ENCODE measurements at places on chromosomes 11 and 22.

GRCh38 chr22:38317995-38318715 is 922 bp upstream of the CSNK1E start:
- no peak for DNase-seq

GRCh38 chr11:131867457-131868257 is 497.2 kb downstream of the NTM start:
- peak; percentile 84 for DNase-seq

DNA sequence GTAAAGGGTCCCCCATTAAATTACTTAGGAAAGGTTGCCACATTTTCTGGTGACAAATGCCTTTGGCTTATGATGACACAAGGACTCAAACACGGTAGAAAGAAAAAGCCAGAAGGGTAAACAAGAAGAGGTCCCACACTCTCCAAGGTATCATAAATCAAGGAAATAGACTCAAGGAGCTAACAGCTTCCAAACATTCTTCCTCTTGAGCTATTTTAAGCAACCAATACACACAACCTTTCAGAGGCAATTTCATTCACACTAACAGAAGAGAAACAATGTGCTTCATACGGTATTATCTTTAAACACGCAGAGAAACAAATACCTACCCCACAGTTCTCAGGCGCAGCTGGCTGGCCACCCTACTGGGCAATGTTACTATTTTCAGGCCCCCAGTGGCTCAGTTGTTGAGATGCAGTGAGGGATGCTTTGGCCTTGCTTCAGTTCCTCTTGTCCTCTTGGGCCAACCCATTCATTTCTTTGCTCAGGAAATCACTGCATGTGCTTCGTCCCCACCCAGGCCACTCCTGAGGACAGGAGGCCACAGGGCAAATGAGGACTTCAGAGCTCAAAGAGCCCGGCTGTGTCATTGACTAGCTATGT is 15.8 kb downstream of the ABTB2 start:
- DNase-seq: no peak

- DNase-seq: no peak
Observed at GRCh38 chr22:47534804-47535410, 772.5 kb downstream of the TBC1D22A start.

GRCh38 chr11:15112131-15112541 is 2.6 kb upstream of the INSC start:
- no peak for DNase-seq

DNA sequence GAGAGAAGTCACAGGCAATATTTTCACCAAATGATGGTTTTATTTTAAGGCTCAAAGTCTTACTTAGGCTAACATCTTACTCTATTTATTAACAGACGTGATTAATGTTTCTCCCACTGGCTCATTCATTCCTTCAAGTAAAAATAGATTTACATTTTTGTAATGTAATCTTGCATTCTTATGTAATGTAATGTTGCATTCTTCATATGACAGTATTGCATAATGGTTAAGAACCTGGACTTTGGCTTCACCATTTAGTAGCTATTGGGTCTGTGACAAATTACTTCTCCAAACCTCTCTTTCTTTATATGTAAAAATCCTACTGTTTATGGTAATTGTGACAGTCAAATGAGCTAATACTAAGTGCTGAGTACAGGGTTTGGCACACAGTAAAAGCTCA is 3.3 kb upstream of the DIXDC1 start:
- DNase-seq: no peak

GRCh38 chr22:37862570-37863325 is 13.5 kb downstream of the EIF3L start:
- DNase-seq: no peak

DNA sequence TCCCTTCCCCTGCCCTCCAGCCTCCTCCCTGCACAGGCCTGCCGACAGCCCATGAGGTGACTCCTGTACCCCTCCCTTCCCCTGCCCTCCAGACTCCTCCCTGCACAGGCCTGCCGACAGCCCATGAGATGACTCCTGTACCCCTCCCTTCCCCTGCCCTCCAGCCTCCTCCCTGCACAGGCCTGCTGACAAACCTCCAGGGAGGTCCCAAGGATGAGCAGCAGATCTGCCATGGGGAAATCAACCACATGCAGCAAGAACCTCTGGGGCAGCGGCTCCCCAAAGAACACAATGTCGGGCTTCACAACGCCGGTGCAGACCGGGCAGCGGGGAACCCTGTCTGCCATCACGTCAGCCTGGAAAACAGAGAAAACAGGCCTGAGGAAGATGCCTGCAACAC is 12.3 kb downstream of the SIRT3 start:
- DNase-seq: no peak

DNA sequence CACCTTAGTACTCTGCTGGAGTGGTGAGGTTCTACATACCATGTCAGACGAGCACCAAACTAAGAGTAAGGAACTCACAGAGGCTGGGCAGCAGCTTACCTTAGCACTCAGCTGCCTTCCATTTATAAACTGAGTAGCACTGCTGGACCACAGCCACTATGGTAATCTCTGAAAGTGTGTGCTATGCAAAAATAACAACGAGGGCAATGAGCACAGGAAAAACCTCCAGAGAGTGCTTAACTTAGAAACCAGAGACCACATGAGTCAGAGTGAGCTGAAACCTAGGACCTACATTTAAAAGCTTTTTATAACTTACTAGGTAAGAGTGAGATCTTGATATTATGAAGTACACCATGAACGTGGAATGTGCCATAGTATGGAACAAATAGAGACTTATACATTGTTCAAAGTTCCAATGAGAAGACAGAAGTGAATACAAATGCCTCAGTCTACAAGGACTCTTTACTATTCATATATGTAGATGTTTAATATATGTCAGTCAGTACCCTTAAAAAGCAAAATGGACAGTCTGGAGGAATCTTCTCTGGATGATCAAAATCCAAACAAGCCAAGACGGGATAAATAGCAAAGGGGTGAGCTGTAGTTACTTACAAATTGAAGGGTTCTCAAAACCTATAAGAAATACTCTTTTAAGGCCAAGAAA is 17.2 kb upstream of the CD59 start:
- DNase-seq: no peak

- no peak for DNase-seq
Observed at GRCh38 chr11:30772908-30773307, 186.8 kb upstream of the MPPED2 start.

DNA sequence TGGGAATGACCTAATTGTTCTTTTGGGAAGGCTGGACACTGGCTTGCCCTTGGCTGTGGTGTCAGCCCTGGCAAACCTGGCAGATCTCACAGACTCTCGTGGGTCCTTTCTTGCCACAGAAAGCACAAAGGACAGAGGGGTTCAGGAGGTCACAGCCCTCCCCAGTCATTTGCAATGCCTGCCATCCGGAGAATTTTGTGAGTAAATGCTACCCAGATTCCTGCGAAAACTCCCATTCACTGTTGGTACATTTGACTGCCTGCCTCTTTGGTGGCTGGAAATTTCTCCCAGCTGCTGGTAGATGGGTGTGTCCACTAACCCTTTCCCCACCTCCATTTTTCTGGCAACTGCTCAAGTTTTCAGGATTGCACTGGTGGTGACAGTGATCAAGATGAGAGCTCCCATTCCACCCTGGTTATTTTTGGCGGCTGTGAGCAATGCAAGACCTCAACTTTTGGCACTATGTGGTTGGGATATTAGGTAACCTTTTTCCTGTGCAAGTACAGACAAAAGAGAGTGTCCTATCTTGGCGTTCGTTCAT is 155.7 kb downstream of the NAV2 start:
- no peak for DNase-seq

GRCh38 chr22:27962268-27963044 is 43.4 kb upstream of the PITPNB start:
- DNase-seq: no peak

- no peak for DNase-seq
Observed at GRCh38 chr11:8566613-8567210, 27.3 kb downstream of the STK33 start.

- DNase-seq: no peak
Observed at GRCh38 chr11:74005721-74006517, 3.0 kb downstream of the UCP3 start.

DNA sequence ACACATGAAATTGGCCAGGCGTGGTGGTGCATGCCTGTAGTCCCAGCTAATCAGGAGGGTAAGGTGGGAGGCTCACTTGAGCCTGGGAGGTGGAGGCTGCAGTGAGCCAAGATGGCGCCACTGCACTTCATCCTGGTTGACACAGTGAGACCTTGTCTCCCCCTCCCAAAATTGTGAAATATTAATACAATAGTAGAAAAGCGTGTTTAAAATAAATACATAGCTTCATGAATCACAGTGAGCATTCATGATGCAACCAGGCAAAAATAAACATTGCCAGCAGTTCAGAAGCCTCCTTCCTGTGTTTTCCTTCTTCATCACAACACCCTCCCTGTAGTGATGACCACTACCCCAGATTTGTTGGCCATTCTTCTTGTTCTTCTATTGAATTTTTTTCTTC is 4.3 kb upstream of the TEAD1 start:
- no peak for DNase-seq

DNA sequence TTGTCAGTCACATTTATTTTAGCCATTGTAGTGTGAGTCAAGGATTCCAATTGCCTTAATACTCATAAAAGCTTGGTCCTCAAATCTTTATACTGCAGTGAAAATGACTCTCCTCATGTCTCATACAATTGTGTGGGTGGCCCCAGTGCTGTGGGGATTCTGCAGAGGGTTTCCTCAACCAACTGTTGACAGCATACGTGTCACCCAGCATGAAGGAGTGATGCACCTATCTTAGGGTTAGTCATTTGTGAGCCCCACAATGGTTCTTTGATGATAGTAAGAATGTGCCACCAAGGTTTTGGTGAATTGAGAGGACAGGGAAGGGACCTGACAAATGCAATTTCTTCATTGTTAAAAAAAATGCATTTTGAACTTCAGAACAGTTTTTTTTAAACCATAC is 1046.2 kb downstream of the OPCML start:
- no peak for DNase-seq

DNA sequence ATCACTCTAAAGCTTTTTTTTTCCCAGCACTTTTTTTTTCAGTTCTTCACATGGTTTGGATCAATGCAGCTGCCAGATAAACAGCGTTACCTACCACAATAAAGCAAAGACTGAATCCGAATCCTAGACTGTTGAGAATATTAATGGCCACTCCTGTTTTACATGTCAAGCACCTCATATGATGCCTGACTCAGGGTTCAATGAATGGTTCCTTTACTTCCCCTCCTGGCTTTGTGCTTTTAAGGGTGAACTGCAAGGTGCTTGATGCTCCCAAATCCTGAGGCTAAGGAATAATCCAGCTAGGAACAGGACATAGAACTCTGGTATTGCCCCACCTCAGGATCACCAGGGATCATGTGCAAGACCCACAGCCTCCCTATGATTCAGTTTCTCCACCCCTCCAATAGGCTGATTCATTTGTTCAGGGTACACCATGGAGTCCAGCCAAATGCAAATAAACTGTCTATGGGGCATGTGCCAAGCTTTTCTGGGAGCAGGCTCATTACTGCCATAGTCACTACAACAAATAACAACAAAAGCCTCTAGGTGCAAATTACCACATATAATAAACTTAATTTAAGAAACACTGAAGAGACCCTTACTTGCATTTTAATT is 104.3 kb downstream of the GAB2 start:
- no peak for DNase-seq

DNA sequence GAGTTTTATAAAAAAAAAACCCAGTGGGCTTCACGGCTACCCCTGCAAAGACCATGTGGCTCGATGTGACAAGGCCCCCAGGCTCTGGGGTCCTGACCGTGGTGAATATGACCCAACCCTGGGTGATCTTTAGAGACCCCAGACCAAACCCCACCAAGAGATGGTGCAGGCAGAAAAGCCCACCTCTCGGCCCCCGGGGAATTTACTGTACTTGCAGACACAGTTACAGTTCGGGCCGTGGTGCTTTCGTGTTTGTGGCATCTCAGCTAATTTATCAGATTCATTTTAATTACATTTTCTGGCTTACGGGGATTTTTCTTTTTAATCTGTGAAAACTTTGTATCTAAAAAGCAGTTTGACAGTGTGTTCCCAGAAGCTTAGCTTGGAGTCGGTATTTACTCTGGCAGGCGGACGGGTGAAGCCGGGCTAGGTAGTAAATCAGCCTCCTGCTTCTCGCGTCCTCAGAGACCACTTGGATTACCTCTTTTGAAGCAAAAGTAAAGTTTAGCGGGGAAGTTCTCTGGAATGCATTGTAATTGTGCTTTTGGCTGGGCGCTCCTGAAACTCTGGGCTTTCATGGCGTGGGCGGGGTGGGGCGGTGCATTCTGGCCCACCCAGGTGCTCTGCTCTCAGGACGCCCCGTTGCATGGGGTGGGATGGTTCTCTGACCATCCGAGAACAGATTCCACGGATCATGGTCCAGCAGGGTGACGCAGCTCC is 25.3 kb downstream of the ANO1 start:
- DNase-seq: no peak

- no peak for DNase-seq
Observed at GRCh38 chr11:105045676-105046296, 651 bp upstream of the CARD16 start.

DNA sequence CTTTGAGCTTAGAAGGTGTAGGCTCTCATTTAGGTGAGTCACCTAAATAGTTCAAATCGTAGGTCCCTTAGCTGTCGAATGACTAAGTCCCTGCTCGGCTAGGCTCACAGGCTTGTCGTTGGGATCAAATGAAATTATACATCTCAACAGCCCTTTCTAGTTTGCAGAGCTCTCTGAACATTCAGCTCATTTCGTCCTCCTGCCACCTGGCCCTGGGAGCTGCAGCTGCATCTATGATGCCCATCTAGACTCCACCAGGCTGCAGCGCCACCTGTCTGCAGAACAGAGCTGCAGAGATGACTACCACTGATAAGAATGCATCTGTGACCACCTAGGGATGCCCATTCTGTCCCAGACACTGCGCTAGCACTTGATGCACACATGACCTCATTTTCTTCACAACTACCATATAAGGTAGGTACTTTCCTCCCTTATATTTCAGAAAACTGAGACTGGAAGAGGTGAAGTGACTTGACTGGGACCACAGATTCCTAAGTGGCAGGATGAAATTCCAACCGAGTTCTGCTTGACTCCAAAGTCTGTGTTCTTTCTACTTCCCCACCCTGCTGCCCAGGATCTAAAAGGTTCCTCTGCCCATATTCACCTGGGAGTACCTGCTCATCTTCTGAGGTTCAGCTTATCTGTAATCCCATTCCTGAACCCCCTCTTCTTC is 141.1 kb upstream of the NARS2 start:
- DNase-seq: peak; percentile 68

- no peak for DNase-seq
Observed at GRCh38 chr11:86061483-86062205, 7.2 kb downstream of the PICALM start.

- no peak for DNase-seq
Observed at GRCh38 chr11:134452026-134452837, 40.2 kb upstream of the B3GAT1 start.

DNA sequence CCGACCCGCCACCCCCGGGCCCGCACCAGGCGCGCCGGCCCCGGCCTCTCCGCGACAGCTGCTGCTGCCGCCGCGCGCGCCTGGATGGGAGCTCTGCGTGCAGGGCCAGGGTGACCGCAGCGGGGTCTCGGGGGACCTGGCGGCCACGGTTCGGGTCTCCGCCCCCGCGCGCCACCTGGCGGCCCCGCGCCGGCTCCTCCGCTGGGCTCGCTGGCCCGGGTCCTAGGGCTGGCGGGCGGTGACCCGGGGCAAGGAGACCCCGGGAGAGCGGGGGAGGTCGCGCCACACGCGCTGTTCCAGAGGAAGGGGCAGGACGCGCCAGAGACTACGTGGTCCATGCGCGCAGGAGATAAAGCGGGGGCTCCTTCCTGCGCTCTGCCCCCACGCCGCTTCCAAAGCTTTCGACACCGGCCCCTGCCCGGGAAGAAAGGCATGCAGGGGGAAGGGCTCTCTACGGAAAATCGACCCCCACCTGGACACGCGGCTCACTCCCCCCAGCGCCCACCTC is 562 bp downstream of the SHANK2 start:
- DNase-seq: no peak
